Vagina (tissue), 2 donors: ENCODE measurements at places on chromosomes 4 and X. TPM values are rescaled to one million over a fixed set of nuclear protein-coding genes. Genes with fewer than 3 reads are reported as not detected.

The DGKQ gene
- total RNA-seq: 16.2 TPM

GRCh38 chrX:142671036-142671435 lies 354.7 kb upstream of the SPANXN4 start:
- DNase-seq: no peak
- no peaks in the 10 kb centered on the region for H3K27me3 ChIP-seq
- no peaks in the 10 kb centered on the region for H3K4me1 ChIP-seq
- H3K36me3 ChIP-seq: no peaks in the 10 kb centered on the region
- H3K4me3 ChIP-seq: no peak overlapping the region

GRCh38 chrX:139020801-139021200 lies 309.3 kb upstream of the FGF13 start:
- H3K27me3 ChIP-seq: no peaks in the 10 kb centered on the region
- H3K36me3 ChIP-seq: no peaks in the 10 kb centered on the region
- no peak for DNase-seq
- no peaks in the 10 kb centered on the region for H3K4me1 ChIP-seq

GRCh38 chr4:78069859-78070258 lies 12.7 kb downstream of the FRAS1 start:
- H3K27ac ChIP-seq: no peak overlapping the region
- no peak for DNase-seq
- no peaks in the 10 kb centered on the region for H3K27me3 ChIP-seq
- H3K4me3 ChIP-seq: no peak overlapping the region
- H3K36me3 ChIP-seq: no peaks in the 10 kb centered on the region
- H3K4me1 ChIP-seq: no peaks in the 10 kb centered on the region

DNA sequence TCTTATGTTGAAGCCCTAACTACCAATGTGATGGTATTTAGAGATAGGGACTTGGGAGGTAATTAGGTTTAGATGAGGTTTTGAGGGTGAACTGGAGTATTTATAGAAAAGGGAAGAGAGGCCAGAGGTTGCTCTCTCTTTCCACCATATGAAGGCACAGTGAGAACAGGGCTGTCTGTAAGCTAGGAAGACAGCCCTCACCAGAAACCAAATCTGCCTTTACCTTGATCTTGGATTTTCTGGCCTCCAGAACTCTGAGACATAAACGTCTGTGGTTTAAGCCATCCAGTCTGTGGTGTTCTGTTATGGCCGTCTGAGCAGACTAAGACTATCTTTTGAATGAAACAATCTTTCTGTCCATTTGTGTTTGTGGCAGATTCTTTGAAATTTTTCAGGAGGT lies 223.7 kb downstream of the PDHA2 start:
- H3K4me3 ChIP-seq: no peak overlapping the region
- H3K27ac ChIP-seq: no peak overlapping the region
- no peaks in the 10 kb centered on the region for H3K4me1 ChIP-seq
- no peaks in the 10 kb centered on the region for H3K36me3 ChIP-seq
- H3K27me3 ChIP-seq: no peaks in the 10 kb centered on the region

- no peaks in the 10 kb centered on the region for H3K4me1 ChIP-seq
- no peak overlapping the region for H3K4me3 ChIP-seq
- no peaks in the 10 kb centered on the region for H3K27me3 ChIP-seq
- no peaks in the 10 kb centered on the region for H3K36me3 ChIP-seq
These were observed 8.9 kb downstream of the FHIP1A start for GRCh38 chr4:151417766-151418376.
